ENCODE measurements at places on chromosomes 16 and 17. TPM values are rescaled to one million over a fixed set of nuclear protein-coding genes. Genes with fewer than 3 reads are reported as not detected.

DNA sequence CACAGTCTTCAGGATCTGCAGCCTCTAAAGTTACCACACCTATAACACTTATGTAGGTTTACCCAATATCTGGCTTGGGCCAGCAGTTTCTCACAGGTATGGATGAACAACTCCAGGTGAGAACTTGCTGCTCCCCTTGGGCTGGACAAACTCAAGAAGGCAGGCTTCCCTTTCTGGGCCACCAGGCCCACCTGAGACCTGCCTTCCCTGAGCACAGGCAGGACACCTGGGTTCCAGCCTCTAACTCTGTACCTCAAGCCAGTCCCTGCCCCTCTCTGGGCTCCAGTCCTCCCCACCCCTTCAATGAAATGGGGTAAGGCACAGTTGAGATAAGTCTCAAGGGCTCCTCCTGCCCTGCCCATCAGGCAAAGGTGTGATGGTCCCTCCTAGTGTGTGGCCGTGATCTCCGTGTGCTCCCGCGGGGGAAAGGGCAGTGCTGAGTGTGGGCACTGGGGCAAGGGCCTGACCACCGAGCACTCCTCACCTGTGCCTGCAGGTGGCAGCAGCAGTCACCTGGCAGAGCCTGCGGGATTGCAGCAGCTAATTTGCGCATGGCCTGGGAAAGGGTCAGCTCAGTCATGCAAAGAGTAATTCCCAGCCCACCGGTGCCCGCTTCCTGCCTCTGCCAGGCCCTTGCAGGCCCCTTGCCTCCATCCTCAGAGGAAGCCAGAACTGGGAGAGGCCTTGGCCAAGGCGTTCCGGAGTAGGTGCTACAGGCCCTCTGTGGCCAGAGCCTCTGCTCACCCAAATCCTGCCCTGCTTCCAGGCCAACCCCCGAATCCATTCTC, 28.2 kb upstream of the ADGRG1 start:
- DNase-seq, result peak; percentile 45
- no peak overlapping the region for H3K4me3 ChIP-seq
- H3K36me3 ChIP-seq, result no peaks in the 10 kb centered on the region
- no peak overlapping the region for H3K27ac ChIP-seq
- peaks cover 2% of the 10 kb centered on the region for H3K4me1 ChIP-seq
- H3K27me3 ChIP-seq, result peaks cover 3% of the 10 kb centered on the region

DNA sequence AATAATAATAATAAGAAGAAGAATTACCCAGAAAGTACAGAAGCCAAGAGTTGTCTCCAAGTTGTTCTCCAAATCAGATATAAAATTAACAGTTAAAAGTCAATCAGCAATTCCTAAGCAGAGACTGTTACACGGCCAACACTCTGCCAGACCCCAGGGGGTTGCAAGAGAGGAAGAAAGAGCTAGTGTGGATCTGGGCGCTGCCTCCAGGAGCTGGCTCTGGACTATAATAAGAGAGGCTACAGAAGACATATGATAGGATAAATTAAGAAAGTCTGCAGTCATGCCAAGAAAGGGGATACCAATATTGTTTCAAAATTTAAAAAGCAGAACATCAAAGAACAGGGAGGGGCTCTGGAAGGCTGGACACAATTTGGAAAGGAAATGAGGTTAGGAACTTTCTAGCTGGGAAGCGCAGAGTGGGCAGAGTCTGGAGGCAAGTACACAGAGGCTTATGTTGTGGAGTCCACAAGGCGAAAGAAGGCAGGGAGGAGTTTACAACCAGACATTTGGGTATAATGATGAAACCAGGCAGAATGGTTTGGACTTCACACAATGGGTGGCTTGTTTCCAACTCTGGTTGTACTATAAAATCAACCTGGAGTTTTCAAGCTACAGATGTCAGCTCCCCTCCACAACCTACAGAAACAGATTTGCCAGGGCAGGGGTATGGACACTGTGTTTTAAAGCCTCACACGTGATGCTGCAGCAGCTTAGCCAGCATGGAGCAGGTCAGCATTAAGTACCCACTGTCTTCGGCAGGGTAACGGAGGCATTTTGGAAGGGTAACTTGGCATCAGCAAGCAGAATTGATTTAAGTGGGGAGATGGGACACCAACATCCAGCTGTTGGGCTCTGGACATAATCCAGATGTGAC, 49.4 kb downstream of the SLC39A11 start:
- H3K4me3 ChIP-seq, result no peak overlapping the region
- no peaks in the 10 kb centered on the region for H3K36me3 ChIP-seq
- DNase-seq, result peak; percentile 84

DNA sequence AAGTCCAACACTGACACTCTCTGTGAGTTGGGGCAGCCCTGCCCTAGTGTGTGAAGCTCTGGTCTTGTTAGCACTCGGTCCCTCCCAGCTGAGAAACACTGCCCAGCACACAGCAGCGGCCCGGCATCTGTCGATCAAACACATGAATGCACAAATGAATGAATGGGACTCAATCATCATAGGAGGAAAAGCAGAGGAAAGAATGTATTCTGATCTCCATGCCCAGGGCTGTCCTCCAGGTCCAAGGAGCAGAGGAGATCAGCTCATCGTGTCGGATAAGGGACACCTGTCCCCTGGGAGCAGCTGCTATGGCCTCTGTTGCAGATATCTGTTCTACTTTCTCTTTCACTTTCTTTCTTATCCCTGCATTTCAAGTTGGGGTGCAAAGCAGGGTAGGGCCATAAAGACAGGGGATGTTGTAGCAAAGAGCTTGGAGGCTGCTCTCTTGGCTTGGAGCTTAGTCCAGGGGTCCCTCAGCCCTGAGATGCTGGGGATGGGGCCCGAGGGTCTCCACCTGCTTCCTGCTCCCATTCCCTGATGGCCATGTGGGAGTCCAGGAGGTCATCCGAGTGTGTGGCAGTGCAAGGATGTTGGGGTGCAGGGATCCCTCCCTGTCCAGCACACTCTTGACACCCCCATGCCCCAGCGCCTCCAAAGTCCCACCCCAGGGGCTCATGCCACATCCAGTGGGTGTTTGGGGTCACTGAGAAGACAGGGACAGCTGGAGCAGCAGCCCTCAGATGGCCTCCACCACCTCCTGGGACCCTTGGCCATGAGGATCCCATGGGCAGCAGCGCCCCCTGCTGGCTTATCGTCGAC, 88.2 kb downstream of the IRF8 start:
- H3K4me1 ChIP-seq, result no peaks in the 10 kb centered on the region
- peak overlapping the region; percentile 2 for H3K4me3 ChIP-seq
- H3K27me3 ChIP-seq, result peaks cover 21% of the 10 kb centered on the region
- DNase-seq, result no peak
- no peaks in the 10 kb centered on the region for H3K36me3 ChIP-seq

GRCh38 chr17:48238933-48239602, 131.5 kb downstream of the SNX11 start:
- no peak for DNase-seq
- H3K4me3 ChIP-seq, result no peak overlapping the region
- no peak overlapping the region for H3K27ac ChIP-seq
- H3K27me3 ChIP-seq, result no peaks in the 10 kb centered on the region

- no peaks in the 10 kb centered on the region for H3K4me1 ChIP-seq
- no peak overlapping the region for H3K27ac ChIP-seq
- peaks cover 2% of the 10 kb centered on the region for H3K27me3 ChIP-seq
These were observed 1.6 kb upstream of the GAST start for GRCh38 chr17:41710472-41711090.

- no peaks in the 10 kb centered on the region for H3K4me1 ChIP-seq
- peaks cover 31% of the 10 kb centered on the region for H3K27me3 ChIP-seq
- H3K36me3 ChIP-seq, result peaks cover 2% of the 10 kb centered on the region
- no peak overlapping the region for H3K27ac ChIP-seq
- DNase-seq, result no peak
These were observed 4.0 kb upstream of the GRIN2C start for GRCh38 chr17:74863420-74864296.

DNA sequence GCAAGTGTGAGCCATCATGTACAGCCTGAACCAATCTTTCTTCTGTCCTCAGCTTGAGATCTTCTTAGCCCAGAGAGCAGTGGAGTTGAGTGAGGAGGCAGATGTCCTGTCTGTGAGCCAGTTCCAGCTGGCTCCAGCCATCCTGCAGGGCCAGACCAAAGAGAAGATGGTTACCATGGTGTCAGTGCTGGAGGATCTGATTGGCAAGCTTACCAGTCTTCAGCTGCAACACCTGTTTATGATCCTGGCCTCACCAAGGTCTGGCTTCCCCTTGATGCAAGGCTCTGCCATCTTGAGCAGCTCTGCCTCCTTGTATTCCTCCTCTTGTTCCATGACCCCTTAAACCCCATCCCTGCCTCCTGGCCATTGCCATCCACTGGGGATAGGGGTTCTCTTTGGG, 9.6 kb downstream of the CDK5RAP3 start:
- H3K4me1 ChIP-seq, result no peaks in the 10 kb centered on the region
- H3K4me3 ChIP-seq, result no peak overlapping the region
- H3K36me3 ChIP-seq, result peaks cover 22% of the 10 kb centered on the region
- DNase-seq, result no peak
- H3K27ac ChIP-seq, result no peak overlapping the region
- H3K27me3 ChIP-seq, result no peaks in the 10 kb centered on the region

EVPLL gene
- total RNA-seq, result not detected

GRCh38 chr17:65374966-65375365, 186.5 kb downstream of the AXIN2 start:
- H3K4me1 ChIP-seq, result no peaks in the 10 kb centered on the region
- H3K27ac ChIP-seq, result no peak overlapping the region
- peaks cover 4% of the 10 kb centered on the region for H3K27me3 ChIP-seq
- H3K36me3 ChIP-seq, result no peaks in the 10 kb centered on the region

PRAC2 gene
- total RNA-seq, result not detected

KRT20 gene
- not detected for total RNA-seq

HSF5 gene
- total RNA-seq, result under 0.01 TPM

MYLK3 gene
- 0.26 TPM for total RNA-seq

DNA sequence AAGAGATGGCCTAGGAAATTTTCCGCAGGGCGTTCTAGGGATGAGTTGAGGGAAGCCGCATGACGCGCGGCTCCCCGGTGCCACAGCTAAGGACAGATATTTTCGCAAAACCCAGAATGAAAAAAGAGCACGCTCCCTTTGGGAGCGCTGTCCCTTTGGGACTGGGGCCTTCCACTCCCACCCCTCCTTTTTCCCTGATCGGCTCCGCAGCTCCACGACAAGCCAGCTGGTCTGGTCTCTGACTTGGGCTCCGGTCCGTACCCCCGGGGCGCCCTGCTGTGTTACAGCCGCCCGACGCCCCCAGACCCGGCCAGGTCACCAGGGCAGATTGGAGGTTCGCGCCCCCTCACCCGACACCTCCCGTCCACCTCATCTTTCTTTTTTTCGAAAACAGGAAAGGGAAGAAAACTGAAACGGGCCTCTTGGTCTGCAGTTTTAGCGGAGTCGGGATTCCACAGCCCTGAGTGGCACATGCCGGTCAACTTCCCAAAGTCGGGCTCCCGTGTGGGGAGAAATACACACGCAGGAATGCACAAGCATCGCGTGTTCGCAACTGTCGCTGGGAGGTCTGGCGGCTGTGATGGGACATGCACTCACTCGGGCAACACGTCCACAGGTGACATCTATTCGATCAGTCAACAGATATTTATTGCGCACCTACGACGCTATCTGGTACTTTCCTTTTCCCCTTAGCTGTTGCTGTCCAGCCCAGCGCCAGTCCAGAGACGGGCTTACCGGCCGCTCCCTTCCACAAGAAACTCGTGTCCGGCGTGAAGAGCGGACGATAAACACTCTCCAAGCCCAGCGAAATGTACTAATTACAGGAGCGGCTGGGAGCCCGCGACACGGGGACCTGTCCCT, 3.9 kb upstream of the SOX9 start:
- H3K27me3 ChIP-seq, result peaks cover 28% of the 10 kb centered on the region
- H3K27ac ChIP-seq, result no peak overlapping the region
- no peaks in the 10 kb centered on the region for H3K36me3 ChIP-seq
- peaks cover 7% of the 10 kb centered on the region for H3K4me1 ChIP-seq

DNA sequence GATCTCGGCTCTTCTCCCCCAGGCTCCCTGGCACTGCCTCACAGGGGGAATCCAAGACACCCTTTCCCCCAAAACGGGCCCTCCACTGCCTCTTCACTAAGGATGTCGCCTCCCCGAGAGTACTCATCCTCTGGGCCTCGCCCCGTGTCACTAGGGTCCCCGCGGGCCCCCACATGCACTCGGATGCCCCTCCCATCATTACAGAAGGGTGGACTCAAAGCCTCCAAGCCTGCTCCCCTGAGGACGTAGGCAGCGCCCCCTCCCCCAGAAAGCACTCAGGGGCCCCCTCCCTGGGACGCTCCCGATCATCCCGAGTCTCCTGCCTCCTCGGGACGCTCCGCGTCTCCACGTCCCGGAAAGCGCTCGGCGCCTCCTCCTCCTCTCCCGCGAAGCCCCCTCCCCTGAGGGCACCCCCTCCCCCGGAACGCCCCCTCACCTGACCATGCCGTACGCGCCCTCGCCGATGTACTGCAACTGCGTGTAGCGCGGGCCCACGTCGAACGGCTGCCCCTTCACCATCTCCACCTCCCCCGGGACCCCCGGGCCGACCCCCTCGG, 338 bp downstream of the MAPK3 start:
- peak; percentile 5 for DNase-seq
- no peaks in the 10 kb centered on the region for H3K27me3 ChIP-seq
- H3K27ac ChIP-seq, result peak overlapping the region; percentile 81
- peak overlapping the region; percentile 73 for H3K4me3 ChIP-seq

GNGT2 gene
- not detected for total RNA-seq

- H3K4me3 ChIP-seq, result peak within 1 kb of the TSS; percentile 67
- no peaks in the 10 kb centered on the region for H3K27me3 ChIP-seq
- H3K4me1 ChIP-seq, result peaks cover 9% of the 10 kb centered on the region
- DNase-seq, result peak; percentile 40
These were observed at the start of gene ZNF469 for GRCh38 chr16:88382491-88383400. Gene ZNF469 (plus strand): TSS chr16:88382959. CDS start chr16:88427471, 44,512 bp downstream.

- DNase-seq, result no peak
- H3K4me1 ChIP-seq, result no peaks in the 10 kb centered on the region
- H3K36me3 ChIP-seq, result no peaks in the 10 kb centered on the region
- H3K27me3 ChIP-seq, result no peaks in the 10 kb centered on the region
These were observed 11.0 kb upstream of the BEAN1 start for GRCh38 chr16:66416136-66416535.

DNA sequence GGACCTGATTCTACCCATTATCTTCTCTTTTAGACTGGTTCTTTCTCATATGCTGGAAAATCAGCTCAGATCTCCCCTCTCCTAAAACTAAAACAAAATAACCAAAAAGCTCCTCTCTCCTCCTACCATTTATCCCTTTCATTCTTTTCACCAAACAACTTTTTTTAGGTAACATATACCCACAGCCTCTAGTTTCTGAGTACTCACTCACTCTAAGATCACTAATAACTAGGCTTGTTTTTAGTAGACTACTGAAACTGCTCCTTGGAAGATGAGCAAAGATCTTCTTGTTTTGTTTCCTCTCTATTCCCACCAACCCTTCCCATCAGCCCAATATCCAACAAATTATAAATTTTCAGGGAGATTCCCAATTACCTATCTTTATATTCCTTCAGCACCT, 129.0 kb downstream of the SKAP1 start:
- no peak for DNase-seq
- H3K4me1 ChIP-seq, result no peaks in the 10 kb centered on the region
- H3K36me3 ChIP-seq, result no peaks in the 10 kb centered on the region
- H3K27ac ChIP-seq, result no peak overlapping the region
- H3K4me3 ChIP-seq, result no peak overlapping the region

- no peak overlapping the region for H3K27ac ChIP-seq
- H3K4me3 ChIP-seq, result no peak overlapping the region
- peaks cover 30% of the 10 kb centered on the region for H3K36me3 ChIP-seq
- DNase-seq, result no peak
- no peaks in the 10 kb centered on the region for H3K27me3 ChIP-seq
These were observed 21.9 kb downstream of the GLYR1 start for GRCh38 chr16:4825196-4825595.

GRCh38 chr16:65218348-65218747, 96.5 kb upstream of the CDH11 start:
- no peak overlapping the region for H3K4me3 ChIP-seq
- DNase-seq, result no peak
- H3K27me3 ChIP-seq, result no peaks in the 10 kb centered on the region
- no peaks in the 10 kb centered on the region for H3K4me1 ChIP-seq
- H3K36me3 ChIP-seq, result no peaks in the 10 kb centered on the region

- peaks cover 11% of the 10 kb centered on the region for H3K36me3 ChIP-seq
- H3K4me1 ChIP-seq, result no peaks in the 10 kb centered on the region
- DNase-seq, result no peak
- H3K4me3 ChIP-seq, result no peak overlapping the region
These were observed 17.1 kb upstream of the FLCN start for GRCh38 chr17:17254036-17254435.

All from fibroblast of lung (primary cell).